ENCODE measurements at places on chromosomes 11 and 22.

GRCh38 chr11:11987503-11988022, 20.9 kb downstream of the DKK3 start:
- DNase-seq, result no peak

DNA sequence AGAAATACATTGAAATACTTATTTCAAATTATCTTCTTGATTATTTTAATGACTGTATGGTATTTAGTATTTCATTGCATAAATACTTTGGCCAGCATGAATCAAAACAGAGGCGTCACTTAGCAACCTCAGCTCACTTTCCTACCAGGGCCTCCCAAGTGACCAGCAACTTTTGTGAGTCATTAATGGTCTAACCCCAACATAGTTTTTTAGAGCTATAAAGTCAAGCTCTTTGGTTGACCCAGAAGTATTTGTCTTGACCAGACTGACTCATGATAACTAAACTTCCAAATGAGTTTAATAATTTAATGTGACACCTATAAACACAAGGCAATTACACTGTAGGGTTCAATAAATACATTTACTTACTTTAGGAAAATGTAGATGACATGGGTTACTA, 27.9 kb upstream of the RBMXL2 start:
- no peak for DNase-seq

GRCh38 chr22:38355275-38355674, 38.0 kb upstream of the CSNK1E start:
- DNase-seq, result no peak

DNA sequence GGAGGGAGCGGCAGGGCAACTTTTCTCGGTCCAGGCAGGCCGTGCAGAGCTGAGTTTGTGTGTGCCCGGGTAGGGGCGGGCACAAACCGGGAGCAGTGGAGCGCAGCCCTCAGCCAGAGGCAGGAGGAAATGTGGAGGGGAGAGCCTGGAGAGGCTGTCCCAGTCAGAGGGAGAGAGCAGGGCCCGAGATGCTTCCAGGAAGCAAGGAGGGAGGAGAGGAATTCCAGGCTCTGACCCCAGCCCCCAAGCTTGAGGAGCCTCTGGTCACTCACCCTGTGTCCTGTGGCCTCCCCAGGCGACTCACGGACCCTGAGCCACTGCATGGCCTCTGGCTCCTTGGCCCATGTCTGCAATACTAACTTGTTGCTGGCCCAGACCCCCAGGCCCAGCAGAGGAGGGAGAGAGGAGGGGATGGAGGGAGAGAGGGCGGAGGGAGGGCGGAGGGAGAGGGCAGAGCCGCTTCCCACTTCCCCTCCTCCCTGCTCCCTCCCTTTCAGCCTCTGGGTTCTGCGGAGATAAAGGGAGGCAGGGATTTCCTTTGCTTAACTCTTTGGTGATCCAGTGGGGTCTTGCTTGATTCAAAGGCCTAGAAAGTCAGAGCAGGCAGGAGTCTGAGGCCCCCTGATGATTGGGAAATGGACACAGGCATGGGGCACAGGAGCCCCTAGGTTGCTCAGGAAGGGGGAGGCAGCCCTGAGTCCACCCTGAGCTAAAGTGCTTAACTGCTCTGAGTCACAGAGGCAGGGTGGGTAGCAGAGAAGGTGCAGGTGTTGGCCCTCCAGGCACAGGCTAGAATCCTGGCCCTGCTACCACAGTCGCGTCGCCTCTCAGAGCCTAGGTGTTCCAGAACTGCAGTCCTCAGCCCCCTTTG, at the start of gene C1QTNF6:
Gene C1QTNF6 (minus strand): TSS at position 357 of the 871 bp plus-strand sequence. CDS start 34 bp downstream, at position 323.
- no peak for DNase-seq

DNA sequence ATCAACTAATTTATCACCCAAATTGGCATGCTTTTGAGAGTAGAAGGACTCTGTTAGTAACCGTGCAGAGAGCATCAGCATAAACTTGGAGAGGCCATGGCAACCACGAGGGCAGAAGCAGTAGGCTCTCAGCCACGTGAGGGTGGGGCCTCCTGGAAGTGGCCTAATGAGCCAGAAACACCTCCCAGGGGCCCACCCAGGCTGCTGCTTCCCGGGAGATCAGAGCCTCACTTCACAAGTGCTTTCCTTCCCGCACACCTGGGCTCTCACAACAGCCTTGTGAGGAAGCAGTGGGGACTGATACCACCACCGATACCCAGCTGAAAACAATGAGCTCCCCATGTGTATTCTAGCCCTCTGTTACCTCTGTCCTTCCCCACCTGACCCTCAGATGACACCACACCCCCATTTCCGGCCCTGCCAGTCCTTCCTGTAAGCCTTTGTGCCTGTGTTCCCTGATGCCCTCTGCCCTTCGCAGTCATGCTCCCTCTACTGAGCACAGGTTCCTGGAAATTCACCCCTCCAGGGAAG, 17.0 kb downstream of the TRIM29 start:
- DNase-seq, result no peak

DNA sequence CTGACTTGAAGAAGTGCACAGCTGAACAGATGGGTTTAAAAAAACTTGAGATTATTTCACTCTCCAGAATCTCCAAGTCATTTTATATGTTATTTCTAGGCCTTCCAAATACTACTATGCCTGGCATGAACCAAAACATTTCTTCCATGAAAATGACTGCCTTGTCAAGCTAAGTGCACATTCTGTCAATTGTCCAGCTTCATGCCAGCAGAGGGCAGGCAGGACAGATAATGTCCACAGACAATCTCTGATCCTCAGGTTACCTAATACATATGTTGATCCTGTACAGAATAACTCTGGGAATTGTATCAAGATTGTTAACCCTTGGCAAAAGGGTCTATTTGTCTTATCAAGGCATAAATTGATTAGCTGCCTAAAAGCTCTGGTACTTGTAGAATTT, 229.5 kb downstream of the AASDHPPT start:
- DNase-seq, result no peak

GRCh38 chr11:69700278-69701140, 3.3 kb downstream of the FGF19 start:
- DNase-seq, result no peak

DNA sequence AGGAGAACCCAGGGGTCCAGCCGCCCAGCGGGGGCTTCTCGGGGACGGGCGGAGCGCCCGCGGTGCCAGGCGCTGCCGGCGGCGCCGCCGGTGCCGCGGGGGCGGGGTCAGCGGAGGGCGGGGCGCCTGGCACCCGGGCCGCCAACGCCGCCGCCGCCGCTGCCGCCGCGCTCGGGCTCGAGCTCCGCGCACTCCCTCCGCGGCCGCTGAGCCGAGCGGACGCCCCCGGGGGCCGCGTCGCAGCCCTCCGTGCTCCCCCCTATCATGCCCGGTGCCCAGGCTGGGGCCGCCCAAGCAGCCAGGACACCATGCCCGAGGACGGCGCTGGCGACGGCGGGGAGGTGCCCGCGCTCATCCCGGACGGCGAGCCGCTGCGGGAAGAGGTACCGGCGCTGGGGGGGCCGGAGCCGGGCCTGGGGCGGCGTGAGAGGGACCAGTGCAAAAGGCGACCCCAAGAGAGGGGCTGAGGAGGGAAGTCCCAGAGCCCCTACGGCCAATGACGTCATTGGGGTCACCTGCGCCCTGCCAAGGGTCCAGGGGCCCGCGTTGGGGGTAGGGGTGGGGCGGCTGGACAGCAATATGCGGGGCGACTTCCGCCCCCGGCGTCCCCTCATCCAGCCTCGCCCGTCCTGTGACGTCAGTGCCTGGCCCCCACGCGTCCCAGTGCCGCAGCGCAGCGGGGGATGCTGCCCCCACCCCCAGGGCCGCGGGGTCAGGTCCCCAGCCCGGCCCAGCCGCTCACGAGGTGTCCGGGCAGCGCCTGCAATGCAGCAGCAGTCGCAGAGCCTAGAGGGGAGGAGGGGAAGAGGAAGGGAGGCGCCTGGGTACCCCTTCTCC, at the start of gene TMEM151A:
Gene TMEM151A (plus strand): TSS at position 189 of the 837 bp plus-strand sequence. CDS start 120 bp downstream, at position 309.
- DNase-seq, result no peak

- DNase-seq, result no peak
Observed at GRCh38 chr22:30781271-30781875, 86.7 kb downstream of the OSBP2 start.

GRCh38 chr11:45477588-45477987, 187.8 kb downstream of the CHST1 start:
- no peak for DNase-seq

DNA sequence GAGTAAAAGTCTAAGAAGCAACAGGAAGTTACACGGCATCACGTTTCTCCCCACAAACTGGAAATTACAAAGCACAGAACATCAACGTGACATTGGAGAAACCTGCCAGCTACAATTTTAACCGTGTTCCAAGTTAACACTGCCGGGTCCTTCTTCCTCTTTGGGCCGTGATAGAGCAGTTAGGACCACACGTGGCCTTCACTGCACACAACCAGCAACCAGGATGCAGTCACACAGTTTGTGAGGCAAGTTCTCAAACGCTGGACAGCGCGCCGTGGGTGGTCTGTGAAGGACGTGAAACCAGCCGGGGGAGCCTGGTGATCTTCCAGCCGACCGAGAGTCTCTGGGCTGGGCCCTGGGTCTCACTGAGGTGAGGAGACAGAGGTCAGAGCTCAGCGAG, 14.6 kb downstream of the C11orf21 start:
- no peak for DNase-seq

DNA sequence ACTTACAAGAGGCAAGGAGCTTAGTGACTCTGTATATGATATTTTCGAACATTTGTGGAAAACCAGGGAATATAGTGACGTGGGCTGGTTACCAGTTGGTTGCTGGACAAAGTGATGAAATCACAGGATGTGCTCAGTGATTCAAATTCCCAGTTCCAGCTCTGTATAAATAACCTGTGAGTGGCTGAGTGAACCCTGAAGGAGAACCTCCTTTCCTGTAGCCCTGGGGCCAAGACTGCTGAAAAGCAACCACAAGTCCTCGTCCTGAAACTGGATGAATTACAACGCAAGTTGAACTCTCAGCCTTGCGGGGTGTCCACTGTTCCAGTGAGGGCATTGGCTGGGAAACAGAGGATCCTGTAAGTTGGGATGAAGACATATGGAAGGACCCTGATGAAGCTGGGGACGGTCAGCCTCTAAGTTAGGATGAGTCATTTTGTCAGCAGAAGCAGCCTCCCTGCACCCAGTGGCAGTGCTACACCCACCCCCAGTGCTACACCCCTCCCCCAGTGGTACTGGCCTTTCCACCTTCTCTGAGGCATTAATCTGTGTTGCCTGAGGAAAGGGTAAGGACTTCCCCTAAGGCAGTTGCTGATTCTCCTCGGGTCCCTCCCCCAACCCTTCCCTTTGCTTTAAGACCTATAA, 22.0 kb upstream of the CD81 start:
- DNase-seq, result no peak

GRCh38 chr11:3826721-3827120, 14.0 kb downstream of the RHOG start:
- DNase-seq, result no peak

- no peak for DNase-seq
Observed at GRCh38 chr22:25362883-25363240, 143.4 kb downstream of the CRYBB2 start.

- DNase-seq, result no peak
Observed at GRCh38 chr11:72774499-72774898, 19.3 kb downstream of the STARD10 start.

DNA sequence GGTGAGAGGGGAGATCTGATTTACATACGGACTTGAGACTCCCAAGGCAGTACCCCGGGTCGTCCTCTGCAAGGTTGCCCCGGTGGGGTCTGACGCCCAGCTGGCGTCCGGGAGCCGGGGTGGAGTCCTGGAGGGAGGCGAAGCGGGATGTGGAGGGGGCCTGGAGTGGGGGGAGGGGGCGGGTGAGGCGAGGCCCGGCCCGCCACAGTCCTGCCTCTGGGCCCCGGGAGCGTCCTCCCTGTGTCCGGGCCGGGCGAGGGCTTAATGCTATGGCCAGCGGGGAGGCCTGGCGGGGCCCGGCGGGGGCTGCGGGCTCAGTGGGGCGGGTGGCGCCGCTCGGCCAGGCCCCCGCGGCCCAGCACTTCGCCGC, 2.4 kb upstream of the MYBPC3 start:
- DNase-seq, result no peak

DNA sequence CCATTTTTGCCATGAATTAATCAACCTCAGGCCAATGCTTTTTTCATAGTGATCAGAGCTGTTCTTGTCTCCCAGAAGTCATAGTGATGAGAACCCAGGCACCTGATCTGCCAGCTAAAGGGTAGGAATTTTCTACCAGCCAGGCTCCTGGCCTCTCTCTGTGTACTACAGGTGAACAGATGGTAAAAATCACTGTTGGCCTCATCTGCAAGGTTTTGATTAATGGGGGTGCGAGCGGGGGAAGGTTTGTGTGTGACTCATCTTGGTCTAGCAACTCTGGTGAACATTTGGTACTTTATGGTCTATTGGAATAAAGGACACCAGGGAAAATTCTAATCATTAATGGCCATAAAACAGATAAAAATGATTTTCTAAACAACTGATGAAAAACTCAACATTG, 14.4 kb upstream of the APOL4 start:
- no peak for DNase-seq

GRCh38 chr22:20094197-20094807, 14.3 kb downstream of the DGCR8 start:
- DNase-seq, result no peak

GRCh38 chr11:131422029-131422428, 51.6 kb downstream of the NTM start:
- DNase-seq, result no peak

- DNase-seq, result no peak
Observed at GRCh38 chr11:108718466-108718865, 53.6 kb downstream of the DDX10 start.

DNA sequence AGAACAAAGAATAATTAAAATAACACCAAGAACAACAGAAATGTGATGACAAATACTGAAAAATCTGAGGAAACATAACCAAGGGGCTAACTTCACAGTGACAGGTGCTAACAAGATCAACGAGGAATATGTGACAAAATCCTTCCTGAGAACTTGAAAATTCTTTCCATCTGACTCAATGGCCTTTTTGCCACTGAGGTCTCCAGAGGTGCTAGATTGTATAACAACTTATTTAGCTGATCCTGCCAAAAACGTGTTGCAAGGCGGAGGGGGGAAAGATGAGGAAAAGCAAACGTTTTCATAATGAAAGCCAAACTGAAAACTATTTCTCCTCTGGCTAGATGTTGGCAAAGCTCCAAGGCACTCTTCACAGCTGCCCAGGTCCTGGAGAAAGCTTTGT, 364.5 kb downstream of the NTM start:
- DNase-seq, result no peak

GRCh38 chr11:21944577-21944976, 248.3 kb upstream of the ANO5 start:
- no peak for DNase-seq

GRCh38 chr11:11967669-11968510, 40.5 kb downstream of the DKK3 start:
- no peak for DNase-seq

- no peak for DNase-seq
Observed at GRCh38 chr22:25358421-25359170, 139.2 kb downstream of the CRYBB2 start.

Data from activated CD4-positive, alpha-beta T cell treated with anti-CD3 and anti-CD28 coated beads for 24 hours (primary cell).